ENCODE measurements at places on chromosomes 1 and 21.

DNA sequence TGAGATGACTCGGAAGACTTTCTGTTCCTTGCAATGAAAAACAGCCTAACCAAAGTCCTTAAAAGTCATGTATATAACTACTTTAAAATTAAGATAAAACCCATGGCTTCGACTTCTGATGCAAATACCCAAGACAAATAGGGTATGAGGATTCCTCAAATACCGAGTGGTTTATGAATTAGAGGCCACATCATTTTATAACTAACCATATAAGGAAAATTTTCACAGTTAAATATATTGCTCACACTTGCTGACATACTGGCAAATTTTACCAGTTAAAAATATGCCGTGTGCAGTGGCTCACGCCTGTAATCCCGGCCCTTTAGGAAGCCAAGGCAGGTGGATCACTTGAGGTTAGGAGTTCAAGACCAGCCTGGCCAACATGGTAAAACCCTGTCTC lies 5.4 kb downstream of the RERE start:
- DNase-seq, result no peak

- no peak for DNase-seq
Observed at GRCh38 chr1:42138586-42138985, 14.6 kb upstream of the GUCA2B start.

- no peak for DNase-seq
Observed at GRCh38 chr1:39507230-39507928, 15.9 kb downstream of the BMP8A start.

GRCh38 chr1:82628887-82629286 lies 828.2 kb downstream of the ADGRL2 start:
- no peak for DNase-seq

DNA sequence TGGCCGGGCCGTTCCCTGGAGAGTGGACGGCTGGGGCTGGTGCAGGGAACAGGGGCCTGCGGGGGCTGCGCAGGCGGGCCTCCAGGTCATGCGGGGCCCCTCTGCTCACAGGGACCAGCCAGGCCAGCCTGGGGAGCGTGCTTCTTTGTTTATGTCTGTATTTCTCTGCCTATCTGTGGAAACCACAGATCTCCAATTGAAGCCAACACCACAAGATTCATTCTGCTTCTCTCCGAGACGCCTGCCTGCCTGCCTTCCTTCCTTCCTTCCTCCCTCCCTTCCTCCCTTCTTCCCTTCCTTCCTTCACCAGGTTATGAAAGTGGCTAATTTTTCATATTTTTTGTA lies 39.9 kb upstream of the HMGN1 start:
- DNase-seq, result no peak

DNA sequence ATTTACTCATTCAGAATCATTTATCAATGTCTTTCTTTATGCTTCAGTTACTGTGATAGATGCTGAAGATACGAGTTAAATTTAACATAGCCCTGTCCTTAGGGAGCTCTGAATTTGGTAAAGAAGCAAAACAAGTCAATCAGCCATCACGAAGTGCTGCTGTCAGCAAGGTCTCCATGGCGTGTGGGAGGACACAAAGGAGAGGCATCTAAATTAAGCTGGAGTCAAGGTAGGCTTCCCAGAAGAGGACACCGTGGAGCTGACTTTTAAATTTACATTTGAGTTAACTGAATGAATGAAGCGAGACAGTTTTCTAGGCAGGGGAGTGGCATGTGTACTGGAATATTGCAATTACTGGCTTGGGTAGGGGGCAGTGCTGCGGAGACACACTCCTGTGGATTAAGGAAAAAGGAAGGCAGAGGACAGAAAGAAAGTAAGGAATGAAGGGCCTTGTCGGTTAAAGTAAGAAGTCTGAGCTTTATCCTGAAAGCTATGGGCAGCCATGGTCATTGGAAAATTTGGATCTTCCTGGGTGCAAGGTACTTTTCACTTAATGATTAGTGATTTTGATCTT lies 41.3 kb upstream of the C1orf87 start:
- DNase-seq, result no peak

DNA sequence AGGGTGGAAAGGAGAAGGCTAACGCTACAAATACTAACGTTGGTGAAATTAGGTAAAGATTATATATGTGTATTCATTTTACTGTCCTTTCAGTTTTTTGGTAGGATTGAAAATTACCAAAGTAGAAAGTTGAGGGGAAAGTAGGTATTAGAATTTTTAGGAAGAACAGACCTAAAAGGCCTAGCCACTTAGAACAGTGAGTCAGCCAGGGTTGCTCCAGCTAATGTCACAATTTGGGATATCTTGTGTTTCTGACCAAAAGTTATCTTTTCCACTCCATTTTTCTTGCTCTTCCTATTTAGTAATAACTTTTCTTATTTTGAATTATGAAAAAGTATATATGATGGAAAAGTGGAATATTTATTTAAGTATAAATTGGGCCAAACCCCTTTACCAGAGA lies 40.1 kb downstream of the F3 start:
- no peak for DNase-seq

GRCh38 chr21:44065428-44065827 lies 41.8 kb upstream of the PWP2 start:
- peak; percentile 79 for DNase-seq

DNA sequence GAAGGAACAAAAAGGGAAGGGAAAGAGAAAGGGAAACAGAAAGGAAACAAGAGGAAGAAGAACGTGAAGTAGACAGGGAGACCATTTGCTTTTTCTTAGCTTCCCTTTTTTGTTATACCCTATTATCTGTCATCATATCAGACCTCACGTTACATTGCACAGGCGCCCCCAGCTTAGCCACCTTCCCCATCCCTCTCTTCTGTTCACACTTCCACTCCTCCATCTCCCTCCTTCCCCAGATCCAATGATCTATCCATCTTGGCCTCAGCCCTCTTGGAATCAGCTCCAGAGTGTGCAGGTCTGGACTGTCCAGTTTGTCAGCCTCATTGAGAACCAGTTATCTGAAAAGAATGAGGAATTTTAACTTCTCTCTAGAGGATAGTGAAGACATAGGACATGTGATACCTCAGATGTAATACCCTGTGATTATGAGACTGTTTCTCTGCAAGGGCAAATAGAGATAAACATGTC lies 101.1 kb upstream of the ERRFI1 start:
- DNase-seq, result no peak

- DNase-seq, result no peak
Observed at GRCh38 chr1:76066394-76066793, 8.2 kb upstream of the ST6GALNAC3 start.

DNA sequence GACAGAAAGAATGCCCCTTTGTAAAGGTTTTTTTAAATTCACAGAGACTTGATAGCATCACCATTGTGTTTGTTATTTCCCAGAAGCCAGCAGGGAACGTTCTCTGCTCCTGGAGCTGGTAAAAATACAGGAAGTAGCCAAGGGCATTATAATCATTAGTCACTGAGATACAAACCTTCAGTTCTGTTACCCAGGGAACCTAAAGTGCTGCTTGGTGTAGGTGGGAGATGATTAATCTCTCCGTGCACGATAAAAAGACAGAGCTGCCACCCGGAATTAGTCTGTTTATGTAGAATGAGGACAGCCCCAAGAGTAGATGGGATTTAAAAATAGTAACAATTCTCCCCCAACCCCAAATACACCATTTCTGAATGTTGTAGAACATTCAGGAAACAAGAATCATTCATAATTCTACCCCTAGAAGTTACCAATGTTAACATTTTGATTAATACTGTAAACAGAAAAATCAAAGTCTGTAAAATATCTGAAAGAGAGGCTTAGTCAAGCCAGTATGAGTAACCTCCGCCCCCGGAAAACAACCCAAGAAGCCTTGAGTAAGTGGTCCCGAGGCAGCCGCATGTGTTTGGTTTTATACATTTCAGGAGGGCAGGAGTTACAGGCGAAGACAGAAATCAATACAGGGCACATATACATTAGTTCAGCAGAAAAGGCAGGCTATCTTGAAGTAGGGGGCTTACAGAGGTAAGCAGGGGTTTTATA lies 45.3 kb upstream of the CTBS start:
- peak; percentile 69 for DNase-seq

DNA sequence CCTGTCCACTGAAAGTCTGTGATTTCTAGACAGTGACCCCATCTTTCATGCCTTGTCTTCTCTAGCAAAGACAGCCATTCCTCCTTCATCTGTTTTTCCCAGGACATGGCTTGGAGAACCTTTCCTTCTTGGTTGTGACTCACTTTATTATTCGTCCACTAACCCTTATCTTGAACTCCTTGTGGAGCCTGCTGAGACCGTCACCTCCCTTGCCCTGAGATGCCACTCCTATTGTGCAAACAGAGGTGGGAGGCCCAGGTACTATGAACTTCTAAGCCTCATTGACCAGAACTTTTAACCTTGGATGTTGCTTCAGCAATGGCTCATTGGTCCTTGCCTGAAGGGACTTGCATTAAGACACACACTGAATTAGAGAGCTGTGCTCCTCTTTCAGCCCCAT lies 117.5 kb downstream of the FOXD2 start:
- no peak for DNase-seq

- peak; percentile 43 for DNase-seq
Observed at GRCh38 chr1:182786223-182786994, 3.2 kb upstream of the NPL start.

GRCh38 chr1:93768380-93768863 lies 86.8 kb upstream of the BCAR3 start:
- no peak for DNase-seq

DNA sequence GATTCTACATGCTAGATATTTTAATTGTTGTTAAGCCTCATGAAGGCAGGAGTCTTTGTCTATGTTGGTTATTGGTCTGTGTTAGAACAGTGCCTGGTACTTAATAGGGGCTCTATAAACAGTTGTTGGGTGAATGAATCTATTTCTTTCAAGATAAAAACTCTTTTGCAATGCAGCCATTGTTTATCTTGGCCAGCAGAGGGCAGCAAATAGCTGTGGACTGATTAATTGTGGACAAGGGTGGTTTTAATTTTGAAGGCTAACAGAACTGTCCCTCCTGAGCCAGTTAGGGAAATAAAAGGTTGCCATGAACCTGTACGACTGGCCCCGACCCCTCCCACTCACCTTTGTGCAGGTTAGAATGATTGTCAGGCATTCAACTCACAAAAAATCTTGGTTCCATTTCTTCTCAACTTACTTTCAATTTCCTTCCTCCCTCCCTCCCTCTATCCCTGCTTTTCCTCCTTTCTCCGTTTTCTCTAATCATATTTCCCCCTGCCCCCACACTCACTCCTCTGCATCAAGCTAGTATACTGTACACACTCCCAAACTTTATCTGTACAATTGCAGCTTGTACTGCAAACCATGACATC lies 66.3 kb upstream of the DIRAS3 start:
- DNase-seq, result peak; percentile 34

DNA sequence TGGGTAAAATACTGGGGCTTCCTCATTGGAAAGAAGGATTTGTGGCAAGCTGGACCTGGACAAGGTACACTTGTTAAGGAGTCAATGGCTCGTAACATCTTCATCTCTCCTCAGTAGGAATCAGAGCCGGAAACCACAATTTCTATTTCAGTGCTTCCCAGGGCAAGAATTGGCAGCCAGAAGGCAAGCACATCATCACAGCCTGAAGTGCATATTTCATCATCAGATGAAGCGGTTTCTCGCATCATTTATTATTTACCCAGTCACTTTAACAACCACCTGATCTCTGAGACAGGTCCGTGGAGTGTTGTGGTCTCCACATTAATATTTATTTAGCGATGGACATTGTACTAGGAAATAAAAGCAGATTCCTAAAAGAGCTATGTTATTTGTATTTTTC lies 55.0 kb downstream of the KCNJ15 start:
- DNase-seq, result no peak

DNA sequence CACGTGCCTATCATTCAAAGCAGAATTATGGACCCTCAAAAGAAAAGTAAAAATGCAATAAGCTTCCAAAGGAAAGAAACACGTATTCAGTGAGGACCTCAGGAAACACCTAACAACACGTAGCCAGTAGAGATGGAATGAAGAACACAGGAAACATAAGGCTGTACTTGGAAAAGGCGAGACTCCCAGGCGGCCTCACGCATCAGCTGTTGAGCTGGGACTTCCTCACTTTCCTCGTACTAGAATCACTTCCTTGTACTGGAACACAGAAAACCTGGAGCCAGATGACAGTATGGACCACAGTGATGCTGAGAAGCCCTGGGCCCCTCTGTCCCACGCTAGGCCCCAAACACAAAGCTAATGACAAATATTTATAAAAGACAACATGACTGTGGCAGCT lies 94.4 kb upstream of the BACE2 start:
- DNase-seq, result no peak

GRCh38 chr1:175252561-175252960 lies 60.0 kb upstream of the KIAA0040 start:
- no peak for DNase-seq

DNA sequence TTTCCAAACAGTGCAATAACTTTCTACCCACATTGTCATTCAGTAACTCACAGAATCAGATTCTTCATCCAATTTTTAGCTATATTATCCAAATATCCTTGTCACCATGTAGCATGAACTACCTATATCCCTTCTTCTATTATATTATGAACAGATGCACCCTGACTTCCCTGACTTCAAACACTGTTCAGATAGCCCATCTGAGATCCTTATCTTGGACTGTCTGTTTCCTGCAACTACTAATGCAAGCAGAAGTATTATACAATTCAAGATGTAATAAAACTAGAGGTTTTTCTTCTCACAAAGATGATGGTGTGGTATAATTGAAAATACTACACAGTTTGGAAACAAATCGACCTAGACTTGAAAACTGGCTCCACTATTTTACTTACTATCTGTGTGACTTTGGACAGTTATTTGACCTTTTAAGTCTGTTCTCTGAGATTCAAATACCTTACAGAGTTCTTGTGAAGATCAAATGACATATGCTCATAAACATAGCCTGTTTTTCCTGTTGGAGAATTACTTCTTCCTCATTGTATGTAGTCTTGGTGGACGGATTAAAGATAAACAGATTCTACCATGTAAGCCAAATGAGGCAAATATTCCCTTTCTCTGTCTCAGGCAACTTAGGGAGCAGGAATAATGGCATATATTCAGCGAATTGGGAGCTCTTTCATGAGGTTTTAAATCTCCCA lies 407.9 kb upstream of the ZRANB2 start:
- no peak for DNase-seq

- no peak for DNase-seq
Observed at GRCh38 chr1:237976331-237976730, 85.6 kb upstream of the ZP4 start.

DNA sequence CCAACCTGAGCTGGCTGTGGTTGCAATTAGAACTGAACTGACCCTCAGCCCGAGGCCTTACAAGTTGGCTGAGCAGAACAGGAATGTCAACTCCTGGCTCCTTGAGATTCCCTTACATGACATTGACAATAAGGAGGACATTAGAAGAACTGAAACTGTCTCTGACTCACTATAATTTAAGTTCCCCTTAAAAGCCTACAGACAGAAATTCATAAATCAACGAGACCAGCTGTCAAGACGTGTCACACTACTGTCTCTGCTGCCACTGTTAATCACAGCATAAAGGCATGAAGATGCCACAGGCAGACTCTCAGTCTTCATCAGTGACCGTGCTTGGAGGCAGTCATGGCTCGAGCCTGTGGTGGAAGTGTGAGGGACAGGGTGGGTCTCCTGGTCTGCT lies 168.8 kb downstream of the GABPA start:
- no peak for DNase-seq

GRCh38 chr1:52559875-52560274 lies 7.0 kb upstream of the TUT4 start:
- no peak for DNase-seq

DNA sequence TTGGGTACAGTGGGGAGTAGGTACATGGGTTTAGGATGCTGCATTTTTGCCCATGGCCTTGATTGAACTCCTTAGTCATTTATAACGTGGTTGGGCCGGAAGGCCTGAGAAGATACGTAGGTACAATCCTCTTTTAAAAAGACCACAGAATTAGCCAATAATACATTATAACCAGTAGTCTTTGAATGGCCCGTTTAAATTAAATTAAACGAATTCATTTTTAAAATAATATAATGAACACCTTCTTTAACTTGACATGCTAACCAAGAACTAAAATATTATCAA lies 20.1 kb upstream of the ADAR start:
- DNase-seq, result no peak
